Retina (tissue), 1 donor: ENCODE measurements at places on chromosomes 5 and 9.

DNA sequence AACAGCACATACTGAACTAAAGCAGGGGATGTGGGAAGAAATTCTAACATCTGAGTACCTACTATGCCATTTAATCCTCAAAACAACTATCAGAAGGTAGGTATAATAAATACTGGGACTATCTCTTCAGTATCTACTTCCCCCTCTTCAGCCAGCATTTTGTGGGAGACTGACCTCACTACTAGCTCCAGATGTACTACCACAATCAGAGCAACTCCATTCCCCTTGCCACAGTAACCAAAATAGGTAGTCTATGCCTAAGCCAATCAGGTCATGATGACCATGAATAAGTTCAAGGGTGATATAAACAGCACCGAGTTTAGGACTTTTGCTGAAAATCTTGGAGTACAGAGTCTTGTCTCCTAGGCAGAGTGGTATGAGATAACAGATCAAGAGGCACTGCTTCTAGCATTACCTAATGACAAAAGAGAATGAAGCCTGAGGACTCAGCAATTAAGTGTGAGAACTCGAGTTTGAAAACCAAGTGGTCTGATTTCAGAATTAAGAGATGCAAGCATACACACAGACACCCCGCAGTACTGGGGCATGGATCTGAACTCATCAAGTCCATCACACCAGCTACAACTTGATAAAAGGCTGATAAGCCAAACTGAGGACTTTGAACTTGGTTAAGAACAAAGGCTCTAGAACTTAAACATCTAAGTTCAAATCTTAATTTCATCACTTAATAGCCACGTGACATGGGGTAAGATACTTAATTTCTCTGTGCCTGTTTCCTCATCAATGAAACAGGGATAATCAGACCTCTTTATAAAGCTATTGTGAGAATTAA lies 9.7 kb downstream of the FNIP1 start:
- DNase-seq = no peak

GRCh38 chr5:6162175-6162574 lies 216.2 kb downstream of the MED10 start:
- DNase-seq = no peak

- no peak for DNase-seq
Observed at GRCh38 chr9:69655065-69655464, 17.1 kb downstream of the APBA1 start.

GRCh38 chr9:132837501-132838286 lies 40.4 kb downstream of the AK8 start:
- no peak for DNase-seq

DNA sequence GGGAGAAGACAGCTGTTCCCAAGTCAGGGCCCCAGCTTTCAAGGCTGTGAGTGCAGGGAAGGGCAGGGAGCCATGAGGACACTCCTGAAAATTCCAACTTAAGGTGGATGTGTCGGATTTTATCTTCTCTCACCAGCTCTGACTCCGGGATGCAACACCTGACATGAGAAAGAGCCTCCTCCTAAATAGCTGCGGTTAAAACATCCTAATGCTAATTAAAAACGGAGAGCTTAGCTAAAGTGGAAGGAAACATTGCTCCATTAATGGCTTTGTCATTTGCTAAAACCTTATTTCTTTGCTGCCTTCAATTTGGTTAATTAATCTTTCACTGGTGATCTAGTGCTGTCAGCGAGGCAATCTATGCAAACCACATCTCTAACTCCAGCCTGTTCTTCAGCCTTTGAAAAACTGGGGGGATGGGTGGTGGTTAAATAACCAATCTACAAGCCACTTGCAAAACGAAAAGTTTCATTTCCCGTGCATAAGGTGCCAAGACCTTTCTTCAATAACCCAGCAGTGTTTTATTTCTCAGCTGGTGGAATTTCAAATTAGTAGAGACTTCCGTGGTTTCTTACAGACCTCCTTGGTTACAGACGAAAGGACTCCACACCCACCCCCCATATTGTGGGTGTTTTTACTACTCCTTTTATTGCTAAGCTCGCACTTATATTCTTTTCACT lies 379.6 kb downstream of the MLLT3 start:
- DNase-seq = peak; percentile 12

GRCh38 chr5:116371935-116372334 lies 202.7 kb downstream of the SEMA6A start:
- no peak for DNase-seq

DNA sequence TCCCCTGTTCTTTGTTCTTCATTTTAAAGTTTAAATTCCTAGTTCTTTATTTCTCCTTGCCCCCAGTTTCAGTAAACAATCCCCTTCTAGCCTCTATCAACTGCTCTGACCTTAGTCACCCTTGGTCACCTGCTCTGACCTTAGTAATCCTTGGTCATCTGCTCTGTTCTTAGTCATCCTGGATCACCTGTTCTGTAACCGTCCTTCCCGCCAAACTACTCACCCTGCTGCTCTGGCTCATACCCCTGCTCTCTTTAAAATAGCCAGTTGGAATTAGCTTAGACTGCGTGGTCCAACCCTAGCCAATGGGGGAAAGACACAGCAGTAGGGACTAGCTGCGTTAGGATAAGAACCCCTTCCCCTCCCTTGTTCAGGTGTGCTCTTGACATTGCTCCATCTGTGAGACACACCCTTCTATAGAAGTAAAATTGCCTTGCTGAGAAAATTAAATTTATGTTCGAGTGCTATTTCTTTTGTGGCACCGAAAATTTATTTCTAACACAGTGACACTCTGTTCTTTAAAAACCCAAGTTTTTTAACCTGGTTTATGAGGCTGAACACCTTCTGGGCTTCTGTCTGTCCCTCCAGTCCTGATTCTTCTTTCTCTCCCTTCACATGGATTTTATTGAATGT lies 3.8 kb downstream of the PRRC1 start:
- DNase-seq = no peak

DNA sequence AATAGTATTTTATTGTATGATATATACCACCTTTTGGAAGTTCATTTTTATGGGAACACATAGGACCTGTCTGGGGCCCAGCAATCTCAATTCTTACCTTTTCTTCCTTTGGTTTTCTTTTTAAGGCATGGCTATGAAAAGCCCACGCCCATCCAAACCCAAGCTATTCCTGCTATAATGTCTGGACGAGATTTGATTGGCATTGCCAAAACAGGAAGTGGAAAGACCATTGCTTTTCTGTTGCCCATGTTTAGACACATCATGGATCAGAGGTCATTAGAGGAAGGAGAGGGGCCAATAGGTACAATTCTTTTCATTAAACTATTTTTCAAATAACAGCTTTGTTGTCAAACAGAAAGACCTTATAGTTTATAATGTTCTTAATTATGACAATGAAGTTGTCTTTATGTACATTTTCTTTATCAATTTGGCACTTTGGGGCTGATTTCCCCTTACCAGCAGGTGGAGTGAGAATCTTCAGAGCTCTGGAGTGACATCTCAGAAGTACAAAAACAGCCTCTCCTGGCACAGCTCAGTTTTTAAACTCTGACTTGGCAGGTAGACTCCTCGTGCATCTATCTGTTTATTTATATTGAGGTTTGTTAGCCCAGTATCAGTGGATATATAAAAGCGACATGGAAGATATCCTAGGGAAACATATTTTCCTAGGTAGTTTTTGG lies 25.8 kb downstream of the DDX46 start:
- no peak for DNase-seq

DNA sequence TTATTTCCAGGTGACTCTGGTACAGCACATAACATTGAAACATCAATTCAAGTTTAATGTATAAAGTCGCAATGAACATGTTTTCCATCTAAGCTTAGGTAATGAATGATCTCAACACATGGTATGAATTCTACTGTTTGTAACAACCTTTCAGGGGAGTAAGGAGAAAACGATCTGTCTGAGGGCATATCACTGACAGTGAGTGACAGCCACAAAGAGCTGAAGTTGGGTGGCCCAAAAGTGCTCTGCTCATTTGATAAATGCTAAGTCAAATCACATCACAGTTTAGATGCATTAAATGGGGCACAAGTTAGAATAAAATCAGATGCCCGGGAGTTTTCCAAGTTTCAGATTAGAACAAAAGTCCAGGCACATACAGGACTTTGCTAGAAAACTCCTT lies 1.2 kb downstream of the FANCC start:
- no peak for DNase-seq

- DNase-seq = peak; percentile 22
Observed at GRCh38 chr9:91037511-91038482, 236.2 kb downstream of the SYK start.

DNA sequence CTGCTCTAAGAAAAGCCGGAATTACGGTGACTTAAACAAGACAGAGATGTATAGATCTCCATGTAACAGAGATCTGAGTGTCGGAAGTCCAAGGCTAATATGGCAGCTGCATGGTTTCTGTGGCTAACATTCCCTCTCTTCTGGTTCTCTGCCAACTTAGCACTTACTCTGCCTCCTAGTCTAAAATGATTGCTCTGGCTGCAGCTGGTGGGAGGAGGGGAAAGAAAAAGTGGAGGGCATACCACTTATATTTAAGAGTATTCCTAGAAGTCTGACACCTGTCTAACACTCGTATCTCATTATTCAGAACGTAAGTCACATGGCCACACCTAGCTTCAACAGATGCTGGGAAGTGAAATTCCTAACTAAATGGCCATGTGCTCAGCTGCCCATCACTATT lies 551.5 kb upstream of the TLE4 start:
- no peak for DNase-seq

DNA sequence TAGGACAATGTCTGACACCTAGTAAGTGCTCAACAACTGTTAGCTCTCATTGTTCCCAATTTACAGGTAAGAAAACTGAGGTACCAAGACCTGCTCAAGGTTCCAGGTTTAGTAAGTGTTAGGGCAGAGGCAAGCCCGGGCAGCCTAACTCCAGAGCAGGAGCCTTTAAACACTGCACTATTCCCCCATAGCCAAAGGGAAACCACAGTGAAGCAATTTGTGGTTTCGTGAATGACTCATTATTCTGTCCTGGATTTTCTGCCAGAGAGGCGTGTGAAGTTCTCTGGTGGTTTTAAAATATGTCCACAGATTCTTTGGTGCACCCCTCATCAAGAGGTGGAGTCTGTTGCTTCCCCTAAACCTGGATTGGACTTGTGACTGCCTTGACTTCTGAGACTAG lies 1.0 kb upstream of the MCC start:
- DNase-seq = no peak

DNA sequence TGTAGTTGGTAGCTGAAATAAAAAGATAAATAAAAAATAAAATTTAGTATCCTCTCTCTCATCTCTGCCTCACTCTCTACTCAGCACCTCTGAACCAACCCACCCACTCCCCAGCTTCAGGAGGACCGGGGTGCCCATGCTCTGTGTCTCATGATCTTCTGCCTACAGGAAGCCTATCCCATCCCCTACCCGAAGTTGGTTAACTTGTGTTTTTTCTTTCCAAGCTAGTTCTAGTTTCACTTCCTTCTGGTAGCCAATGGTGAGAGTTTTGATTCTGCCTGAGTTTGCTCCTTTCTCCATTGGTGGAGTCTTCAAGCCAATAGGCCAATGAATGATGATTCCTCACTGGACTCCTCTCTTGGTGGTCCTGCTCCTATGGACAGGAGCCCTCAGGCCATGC lies 32.1 kb downstream of the SNX24 start:
- no peak for DNase-seq
